ENCODE measurements at places on chromosomes 2 and 18.

GRCh38 chr2:31239593-31240177 is 5.7 kb downstream of the EHD3 start:
- peak; percentile 72 for DNase-seq

DNA sequence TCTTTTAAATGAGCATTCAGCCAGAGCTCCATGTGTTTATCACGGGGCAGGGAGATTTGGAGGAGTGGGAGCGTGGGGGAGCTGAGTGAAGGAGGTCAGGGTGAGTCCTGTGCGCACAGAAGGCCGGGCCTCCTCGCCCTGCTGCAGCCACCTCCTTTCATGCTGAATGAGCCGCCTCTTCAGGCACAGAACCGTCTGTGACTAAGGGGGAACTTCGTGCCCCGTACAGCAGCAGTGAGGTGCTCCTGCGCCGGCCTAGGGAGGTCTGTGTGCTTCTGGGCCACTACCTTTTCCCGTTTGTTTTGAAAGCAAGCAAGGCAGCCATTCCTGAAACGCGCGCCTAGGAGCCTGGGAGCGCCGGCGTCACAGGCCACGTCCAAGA is 27.1 kb upstream of the ZNF516 start:
- no peak for DNase-seq

- DNase-seq = no peak
These were observed 101.6 kb upstream of the TMEM18 start for GRCh38 chr2:778731-779350.

DNA sequence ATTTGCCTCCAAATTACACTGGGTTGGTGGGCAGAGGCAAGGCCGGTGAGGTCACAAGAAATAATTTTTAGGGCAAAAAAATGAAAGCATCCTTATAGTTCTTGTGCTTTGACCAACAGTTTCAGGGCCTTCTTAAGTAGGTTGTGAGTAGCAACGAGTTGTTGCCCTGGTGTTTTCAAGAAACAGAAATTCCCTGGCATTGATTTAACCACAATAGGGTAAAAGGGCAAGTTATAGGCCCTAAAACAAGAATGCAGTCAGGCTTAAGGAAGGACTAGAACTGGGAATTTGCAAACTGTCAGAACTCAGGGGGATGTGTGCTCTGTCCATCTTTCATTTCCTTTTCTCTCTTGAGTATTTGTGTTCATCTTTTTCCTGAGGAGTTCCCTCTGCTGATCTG is 46.1 kb upstream of the STPG4 start:
- DNase-seq = peak; percentile 44

GRCh38 chr2:68839260-68839833 is 31.9 kb downstream of the BMP10 start:
- DNase-seq = no peak

DNA sequence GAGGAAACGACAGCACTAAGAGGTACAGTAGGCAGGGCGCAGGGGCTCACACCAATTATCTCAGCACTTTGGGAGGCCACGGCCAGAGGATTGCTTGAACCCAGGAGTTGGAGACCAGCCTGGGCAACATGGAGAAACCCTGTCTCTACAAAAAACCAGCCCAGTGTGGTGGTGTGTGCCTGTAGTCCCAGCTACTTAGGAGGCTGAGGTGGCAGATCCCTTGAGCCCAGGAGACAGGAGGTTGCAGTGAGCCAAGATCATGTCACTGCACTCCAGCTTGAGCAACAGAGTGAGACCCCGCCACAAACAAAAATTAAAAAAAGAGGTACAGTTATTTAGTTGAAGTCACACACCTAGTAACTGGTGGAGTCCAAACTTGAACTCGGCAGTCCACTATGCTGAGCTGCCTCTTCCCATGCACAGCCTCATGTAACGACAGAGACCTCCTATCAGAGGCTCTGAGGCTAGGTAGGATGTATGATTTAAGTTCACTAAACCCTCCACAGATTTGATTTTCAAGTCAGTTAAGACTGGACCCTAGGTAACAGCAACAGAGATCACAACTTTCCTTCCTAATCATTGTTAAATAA is 8.7 kb downstream of the STK17B start:
- no peak for DNase-seq

DNA sequence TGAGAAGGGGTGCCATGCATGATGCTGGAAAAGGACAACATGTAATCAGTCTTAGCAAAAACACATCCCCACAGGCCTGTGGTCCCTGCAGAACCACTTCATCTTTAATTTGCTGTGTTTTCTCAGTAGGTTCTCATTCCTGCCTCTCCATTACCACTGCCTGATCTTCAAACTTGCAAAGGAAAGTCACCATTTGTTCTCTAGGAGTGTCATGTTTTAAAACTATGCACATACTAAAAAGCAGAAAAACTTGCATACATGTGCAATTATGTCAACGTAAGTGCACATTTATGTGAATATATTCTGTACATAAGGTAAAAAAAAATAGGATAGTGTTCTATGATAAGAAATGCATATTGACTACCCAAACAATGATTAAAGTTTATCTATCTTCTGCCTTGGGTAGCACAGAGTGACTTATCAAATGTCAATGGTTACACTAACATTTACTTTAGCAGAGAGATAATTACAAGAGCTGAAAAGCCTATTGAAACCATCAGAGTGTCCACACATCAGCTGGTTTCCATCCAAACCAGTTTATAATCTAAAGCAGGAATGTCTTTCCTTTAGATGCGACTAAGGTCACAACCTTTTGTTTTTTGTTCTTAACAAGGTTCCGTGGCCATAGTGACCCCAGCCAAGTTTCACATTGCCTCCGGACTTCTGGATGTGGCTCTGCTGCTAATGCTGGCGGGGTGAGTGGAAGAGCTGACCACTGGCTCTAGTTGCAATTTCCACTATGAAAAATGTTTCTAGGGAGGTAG is 58.7 kb upstream of the RMDN2 start:
- DNase-seq = no peak

DNA sequence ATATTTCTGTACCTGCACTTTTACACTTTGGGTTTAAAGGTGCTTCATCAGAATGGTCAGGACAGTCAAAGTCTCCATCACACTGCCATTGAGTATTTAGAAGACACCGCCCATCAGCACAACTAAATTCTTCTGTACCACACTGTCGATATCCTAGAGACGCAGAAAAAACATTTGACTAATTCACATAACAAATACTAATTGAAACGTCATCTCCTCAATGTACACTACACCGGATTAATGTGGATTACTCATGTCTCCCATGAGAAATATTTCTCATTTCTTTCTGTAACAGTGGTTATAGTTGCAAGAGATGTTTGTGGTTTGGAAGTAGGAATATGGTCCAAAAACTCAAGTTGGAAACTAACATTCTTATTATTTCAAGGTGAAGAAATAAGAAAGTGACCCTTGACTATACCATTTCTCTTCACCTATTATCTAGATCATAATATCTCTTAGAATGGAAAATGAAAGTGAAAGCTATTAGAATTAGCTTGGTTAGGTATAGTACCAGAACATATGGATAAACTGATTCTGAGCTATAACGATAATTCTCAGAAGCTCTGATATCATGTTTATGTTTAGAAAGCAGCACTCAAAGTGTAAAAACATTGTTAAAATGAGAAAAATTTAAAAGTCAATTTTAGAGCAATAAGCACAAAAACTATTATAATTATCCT is 1627.7 kb downstream of the LRP1B start:
- DNase-seq = peak; percentile 83

DNA sequence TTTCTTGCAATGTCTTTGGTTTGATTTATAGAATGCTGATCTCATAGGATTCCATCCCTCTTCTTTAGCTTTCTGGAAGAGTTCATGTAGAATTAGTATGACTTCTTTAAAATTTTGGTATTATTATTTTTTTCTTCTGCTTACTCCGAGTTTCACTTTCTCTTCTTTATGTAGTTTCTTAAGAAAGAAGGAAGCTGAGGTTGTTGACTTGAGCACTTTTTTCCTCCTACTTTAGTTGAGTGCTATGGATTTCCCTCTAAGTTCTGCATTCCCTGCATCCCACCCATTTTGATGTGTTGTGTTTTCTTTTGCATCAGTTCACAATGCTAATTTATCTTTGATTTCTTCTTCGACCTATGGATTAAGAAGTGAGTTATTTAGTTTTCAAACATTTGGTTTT is 78.9 kb upstream of the SPRED2 start:
- DNase-seq = no peak

- no peak for DNase-seq
These were observed 45.3 kb upstream of the HS6ST1 start for GRCh38 chr2:128363934-128364361.

DNA sequence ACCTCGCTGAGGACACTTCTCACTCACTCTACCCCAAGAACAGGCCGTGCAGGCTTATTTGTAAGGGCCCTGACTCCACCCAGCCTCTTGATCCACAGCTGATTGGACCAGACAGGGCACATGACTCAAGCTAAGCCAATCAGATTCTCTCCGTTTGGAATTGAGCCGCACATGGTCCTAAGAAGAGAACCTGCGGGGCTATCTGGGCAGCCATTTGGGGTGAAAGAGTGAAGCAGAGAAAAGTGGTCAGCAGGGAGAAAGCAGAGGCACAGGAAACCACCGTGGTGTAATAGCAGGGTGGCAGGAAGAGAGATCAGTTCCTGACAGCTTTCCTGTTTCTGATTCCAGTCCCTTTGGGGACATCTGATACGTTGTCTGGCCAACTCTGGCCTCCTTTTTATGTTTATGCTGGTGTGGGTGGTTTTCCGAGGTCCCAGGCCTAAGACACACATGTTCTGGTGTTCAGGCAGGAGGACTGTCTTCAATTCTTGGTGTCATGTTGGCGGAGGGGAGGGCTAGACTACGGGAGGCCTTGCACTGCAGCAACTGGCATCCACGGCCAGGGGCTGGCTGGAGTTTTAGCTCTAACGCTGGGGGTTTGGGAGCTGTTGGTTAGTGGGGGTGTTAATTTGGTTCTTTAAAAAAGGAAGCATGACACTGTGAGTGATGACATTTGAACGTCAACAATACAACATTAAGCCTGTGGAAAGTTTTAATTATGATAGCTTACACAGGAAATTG is 26.1 kb upstream of the SPTBN1 start:
- no peak for DNase-seq

GRCh38 chr2:120993661-120994060 is 258.0 kb downstream of the GLI2 start:
- DNase-seq = no peak

- no peak for DNase-seq
These were observed 107.1 kb upstream of the POU3F3 start for GRCh38 chr2:104746858-104747257.

- DNase-seq = peak; percentile 8
These were observed 235.1 kb downstream of the NCKAP5 start for GRCh38 chr2:133333181-133333580.

GRCh38 chr18:33750366-33750765 is 172.3 kb downstream of the ASXL3 start:
- DNase-seq = no peak

DNA sequence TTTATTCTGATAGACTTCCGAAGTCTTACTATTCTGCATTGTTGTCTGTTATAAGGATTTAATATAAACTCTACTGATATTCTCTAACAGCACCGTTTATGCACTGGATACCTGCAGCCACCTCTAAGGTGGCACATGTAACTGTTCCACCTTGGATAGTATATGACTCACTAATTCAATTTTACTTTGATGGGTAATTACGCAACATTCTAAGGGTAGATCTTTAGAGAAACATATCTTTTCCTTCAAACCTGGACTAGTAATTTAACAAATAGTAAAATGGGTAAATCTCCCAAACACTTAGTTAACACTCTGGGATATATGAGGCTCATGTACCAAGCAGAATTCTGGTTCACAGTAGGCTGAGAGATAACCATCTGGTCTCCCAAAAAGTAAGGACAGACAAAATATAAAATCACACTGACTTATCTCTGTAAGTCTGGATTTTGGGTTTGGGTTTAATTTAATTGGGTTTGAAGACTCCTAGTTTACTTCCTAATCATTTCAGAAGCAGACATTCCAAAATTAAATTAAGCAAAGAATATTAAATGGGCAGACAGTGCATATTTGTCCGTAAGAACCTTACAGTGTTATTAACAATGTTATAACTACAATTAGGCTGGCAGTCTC is 414.8 kb downstream of the TGIF1 start:
- no peak for DNase-seq

- DNase-seq = peak; percentile 98
These were observed 162.3 kb downstream of the ACKR3 start for GRCh38 chr2:236731767-236732580.

DNA sequence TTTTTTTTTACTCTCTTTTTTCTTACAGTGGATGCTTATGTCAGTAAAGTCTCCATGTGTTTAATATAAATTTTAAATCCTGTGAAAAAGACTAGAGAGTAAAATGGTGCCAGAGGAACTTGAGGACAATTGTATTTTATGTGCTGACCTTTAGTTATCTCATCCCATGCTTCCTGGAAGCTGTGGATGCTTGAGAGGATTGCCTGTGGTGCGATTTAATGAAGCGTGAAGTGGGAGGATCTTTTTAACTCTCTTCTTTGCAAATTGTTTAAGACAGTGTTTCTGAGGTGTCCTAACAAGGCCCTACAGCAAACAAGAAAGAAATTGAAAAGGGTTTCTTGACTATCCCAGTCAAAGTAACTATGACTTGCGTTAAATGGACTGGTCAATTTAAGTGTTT is 84.2 kb downstream of the DTNA start:
- DNase-seq = no peak

GRCh38 chr18:40607542-40608148 is 1347.4 kb upstream of the PIK3C3 start:
- DNase-seq = no peak

DNA sequence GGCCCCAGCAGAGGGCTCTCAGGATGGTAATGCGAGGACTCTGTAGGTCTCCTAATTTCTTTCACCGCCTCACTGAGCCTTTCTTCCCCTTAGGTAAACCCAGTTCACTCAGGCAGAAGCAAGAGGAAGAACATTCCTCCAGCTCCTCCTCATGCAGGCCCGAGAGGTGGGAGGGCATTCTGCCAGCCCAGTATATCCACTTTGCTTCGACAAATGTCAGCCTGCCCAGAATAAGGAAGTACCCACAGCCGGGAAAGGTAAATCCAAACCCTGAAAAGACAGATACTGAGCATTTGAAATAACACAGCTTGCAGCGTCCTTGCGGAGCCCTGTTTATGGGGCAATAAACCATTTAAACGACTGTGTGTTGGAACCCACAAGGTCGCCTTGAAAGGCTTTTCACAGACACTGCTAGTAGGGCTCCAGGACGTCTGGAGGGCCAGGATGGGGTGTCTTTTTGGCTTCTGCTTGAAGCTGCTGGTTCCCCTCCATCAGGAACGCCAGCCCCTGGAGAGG is 63.0 kb upstream of the STPG4 start:
- no peak for DNase-seq

GRCh38 chr2:138699421-138699820 is 80.8 kb downstream of the NXPH2 start:
- no peak for DNase-seq

GRCh38 chr2:18149660-18150246 is 271.3 kb downstream of the KCNS3 start:
- DNase-seq = peak; percentile 69

- no peak for DNase-seq
These were observed 26.0 kb upstream of the TNS1 start for GRCh38 chr2:218028562-218029348.

- peak; percentile 17 for DNase-seq
These were observed 65.8 kb upstream of the ZNF804A start for GRCh38 chr2:184532551-184532950.

DNA sequence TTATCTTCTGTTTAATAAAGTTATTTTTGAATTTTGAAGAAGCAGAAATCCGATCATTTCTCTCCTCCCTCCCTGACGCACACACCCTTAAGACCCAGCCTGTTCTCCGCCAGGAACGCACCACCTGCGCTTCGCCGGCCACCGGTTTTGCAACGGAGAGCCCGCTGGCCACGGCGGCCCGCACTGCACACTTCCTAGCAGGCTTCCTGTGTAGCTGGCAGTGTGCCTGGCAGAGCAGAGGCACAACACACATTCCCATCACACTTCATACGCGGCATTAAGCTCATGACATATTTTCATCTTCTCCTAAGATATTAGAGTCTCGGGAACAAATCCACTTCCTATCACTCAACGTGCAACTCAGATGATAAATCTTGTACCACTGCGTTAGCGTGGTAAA is 148.0 kb downstream of the HDAC4 start:
- peak; percentile 31 for DNase-seq
